Activated T-cell treated with anti-CD3 and anti-CD28 coated beads for 4 hours (primary cell): ENCODE measurements at places on chromosomes 1 and 21.

DNA sequence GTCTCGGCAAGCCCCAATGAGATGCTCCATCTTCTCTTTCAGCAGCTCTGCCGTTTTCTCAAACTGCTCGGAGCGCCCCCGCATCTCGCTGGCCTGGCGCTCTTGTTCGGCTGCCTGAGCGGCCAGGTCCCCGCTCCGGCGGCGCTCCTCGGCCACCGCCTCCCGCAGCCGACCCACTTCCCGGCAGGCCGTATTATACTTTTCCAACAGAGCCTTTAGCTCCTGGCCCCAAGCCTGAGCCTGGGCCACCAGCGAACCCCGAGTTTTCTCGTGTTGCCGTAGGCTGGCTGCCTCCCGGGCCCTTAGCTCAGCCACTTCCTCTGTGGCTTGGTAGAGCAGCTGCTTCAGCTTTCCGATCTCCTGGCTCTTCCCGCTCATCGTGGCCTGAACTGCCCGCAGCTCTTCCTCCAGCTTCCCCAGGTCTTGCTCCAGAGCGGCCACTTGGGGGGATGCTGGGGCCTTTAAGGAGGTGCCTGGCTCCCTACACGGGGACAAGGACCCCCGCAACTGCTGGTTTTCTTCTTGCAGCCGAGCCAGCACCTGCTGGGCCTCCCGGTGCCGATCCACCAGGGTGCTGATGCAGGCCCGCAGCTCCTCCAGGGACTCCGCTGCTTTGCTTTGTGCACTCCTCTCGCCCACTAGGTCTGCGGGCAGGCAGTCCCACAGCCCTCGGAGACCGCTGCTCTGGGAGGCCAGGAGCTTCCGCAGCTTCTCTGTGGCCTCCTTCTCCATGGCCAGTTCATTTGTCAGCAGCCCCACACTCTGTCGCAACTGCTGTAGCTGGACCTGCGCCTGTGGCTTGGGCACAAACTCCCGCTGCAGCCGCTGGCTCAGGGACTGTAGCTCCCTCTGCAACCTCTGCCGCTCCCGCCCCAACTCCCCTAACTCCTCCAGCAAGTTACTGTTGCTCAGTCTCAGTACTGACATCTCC lies 13.4 kb upstream of the PIAS3 start:
- DNase-seq = peak; percentile 7

- DNase-seq = no peak
These were observed 6.7 kb downstream of the OR2T11 start for GRCh38 chr1:248627971-248628844.

- no peak for DNase-seq
These were observed 9.2 kb upstream of the RXRG start for GRCh38 chr1:165454091-165454610.

DNA sequence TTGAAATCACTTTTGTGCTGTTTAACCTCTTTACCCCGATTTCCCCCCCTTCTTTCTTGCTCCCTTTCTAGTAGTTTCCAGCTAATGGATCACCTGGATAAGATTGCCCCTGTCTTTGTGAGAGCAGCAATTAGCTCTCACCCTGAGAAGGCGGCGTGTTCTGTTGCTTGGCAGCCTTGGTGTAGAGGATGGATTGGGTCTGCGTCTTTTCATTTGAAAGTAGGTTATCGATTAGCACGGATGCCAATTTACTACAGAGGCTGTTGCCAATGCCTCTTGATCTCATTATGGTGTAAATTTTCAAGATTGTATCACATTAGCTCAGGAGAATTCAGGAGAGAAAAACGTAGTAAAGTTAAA lies 26.4 kb downstream of the KIF26B start:
- no peak for DNase-seq

DNA sequence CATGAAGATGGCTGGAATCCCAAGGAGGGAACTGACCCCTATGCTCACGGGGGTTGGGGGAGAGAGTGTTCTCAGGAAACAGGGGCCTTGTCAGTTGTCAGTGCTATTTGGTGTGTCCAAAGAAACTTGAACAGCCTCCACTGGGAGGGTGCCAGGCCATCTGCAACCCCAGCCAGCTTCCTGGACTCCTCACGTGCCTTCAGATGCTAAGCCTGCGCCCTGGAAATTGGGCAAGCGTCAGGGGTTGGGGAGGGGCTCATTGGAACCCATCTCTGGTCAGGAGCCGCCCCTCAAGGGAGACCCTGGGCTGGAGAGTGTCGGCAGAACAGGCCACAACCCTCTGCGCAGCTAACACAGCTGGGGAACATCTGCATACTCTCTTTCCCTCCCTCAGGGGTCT lies 13.1 kb upstream of the LHX4 start:
- DNase-seq = no peak

GRCh38 chr1:11860587-11860986 lies 1.8 kb upstream of the NPPB start:
- no peak for DNase-seq

- no peak for DNase-seq
These were observed 10.7 kb downstream of the SPATC1L start for GRCh38 chr21:46173573-46173972.

DNA sequence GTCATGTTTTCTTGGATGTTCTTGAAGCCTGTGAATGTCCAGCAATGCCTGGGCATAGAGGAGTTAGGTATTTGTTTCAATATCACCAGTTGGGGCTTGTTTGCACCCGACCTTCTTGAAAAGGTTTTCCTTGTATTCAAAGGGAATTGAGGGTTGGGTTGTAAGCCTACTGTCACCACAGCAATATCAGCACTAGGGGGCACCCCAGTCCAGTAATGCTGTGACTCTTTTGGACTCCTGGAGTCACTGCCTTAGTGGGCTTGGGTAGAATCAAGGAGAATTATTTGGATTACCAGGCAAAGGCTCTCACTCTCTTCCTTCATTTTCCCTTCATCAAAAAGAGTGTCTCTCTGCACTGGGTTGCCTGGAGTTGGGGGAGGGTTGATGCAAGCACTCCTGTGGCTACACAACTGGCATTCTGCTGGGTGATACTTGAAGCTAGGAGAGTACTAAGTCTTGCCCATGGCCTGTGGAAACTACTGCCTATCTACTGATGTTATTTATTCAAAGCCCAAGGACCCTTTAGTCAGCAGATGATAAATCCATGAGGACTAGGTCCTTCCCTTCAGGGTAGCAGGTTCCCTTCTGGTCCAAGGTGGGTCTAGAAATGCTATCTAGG lies 34.5 kb downstream of the OR10R2 start:
- peak; percentile 19 for DNase-seq

DNA sequence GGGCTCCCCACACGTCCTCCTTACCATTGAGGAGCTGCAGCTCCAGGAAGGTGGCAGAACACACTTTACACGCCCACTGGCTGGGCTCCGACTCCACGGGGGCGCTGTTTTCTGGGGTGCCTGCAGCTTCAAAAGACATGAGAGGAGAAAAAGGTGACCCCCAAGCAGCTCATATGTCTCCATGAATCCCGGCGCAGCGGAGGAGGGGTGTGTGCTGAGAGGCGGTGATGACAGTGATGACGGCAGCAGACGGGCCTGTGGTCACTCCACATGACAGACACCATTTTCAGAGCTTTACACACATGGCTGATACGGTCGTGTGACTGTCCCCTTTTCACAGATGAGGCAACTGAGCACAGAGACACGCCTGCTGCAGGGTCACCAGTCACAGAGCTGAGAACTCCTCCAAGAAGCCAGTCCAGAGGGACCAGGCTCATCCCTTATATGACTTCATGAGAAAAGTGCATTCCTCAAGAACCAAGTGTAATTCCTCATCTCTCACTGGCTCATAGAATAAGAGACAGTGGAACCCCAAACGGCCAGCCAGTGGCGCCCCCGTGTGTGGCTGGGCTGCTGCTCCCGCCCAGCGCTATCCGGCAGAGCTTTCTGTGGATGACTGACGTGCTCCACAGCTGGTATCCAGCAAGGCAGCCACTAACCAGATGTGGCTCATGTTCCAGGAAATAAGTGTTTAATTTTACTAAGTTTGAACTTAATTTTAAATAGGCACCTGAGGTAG lies 31.9 kb downstream of the PRDM15 start:
- DNase-seq = no peak

DNA sequence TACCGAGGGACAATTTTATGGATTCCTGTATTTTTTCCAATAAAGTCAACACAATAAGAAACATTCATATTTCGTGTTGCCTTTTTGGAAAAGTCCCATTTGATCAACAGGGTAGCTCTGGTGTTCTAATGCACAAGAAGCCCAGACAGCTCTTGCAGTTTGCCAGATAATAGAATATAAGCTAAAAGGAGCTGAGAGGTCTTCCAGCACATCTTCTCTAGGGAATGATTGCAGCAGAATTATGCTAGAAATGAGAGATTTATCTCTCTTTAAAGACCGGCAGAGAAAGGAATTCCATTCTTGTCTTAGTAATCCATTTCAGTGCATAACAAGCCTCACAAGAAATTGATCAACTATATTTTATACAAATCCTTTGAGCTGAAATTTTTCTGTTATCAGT lies 25.0 kb upstream of the DDX59 start:
- DNase-seq = no peak

GRCh38 chr21:44929242-44929798 lies 8.6 kb upstream of the ITGB2 start:
- no peak for DNase-seq

- no peak for DNase-seq
These were observed 83.9 kb downstream of the PCNX2 start for GRCh38 chr1:233211595-233211994.

- DNase-seq = no peak
These were observed 13.6 kb downstream of the ZYG11B start for GRCh38 chr1:52739699-52740467.

DNA sequence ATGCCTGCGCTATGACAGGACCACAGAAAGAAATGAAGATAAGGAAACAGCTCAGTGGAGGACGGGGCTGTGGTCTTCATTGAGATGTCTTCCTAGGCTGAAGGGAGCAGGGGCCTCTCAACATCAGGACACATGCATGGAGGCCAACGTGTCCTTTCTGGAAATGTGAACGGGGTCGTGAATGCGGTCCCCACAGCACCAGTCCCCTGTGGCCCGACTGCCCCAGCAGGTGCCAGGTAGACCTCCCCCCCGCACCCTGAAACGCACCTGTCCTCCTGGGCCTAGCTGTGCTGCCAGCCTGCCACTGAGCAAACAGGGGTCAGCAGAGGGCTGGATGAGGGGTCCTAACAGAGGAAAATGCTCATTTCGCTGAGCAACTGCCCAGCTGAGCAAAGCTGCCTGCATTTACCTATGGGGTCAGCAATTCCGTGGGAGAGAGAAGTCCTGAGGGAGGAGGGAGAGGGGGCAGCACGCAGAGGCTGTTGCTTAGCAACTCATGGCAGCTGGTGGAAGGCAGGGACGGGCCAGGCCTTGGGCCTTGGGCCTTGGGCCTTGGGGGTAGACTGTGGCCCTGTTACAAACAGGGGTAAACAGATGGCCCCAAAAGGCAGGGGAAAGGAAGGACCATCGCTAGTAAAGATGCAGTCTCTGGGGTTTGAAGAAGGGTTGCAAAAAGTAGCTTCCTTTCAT lies 77.4 kb downstream of the NPHP4 start:
- DNase-seq = no peak

DNA sequence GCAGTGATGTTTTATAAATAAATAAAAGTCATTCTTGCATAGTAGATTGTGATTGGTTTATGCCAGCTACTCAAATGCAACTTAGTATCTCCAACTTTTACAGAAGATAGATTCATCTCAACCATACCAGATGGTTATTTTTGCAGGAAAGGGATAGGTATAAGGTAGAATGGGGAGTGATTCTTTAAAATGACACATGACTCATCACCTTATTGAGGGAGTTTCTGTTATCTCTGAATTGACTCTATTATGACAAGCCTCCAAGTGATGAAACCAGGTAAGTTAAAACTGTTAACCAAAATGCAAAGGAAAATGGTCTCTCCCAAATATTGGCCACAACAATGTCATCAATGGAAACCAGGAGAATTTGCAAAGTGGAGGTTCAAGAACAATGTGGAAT lies 54.5 kb downstream of the PTPRC start:
- no peak for DNase-seq

GRCh38 chr1:230031131-230031530 lies 35.9 kb upstream of the GALNT2 start:
- DNase-seq = no peak

DNA sequence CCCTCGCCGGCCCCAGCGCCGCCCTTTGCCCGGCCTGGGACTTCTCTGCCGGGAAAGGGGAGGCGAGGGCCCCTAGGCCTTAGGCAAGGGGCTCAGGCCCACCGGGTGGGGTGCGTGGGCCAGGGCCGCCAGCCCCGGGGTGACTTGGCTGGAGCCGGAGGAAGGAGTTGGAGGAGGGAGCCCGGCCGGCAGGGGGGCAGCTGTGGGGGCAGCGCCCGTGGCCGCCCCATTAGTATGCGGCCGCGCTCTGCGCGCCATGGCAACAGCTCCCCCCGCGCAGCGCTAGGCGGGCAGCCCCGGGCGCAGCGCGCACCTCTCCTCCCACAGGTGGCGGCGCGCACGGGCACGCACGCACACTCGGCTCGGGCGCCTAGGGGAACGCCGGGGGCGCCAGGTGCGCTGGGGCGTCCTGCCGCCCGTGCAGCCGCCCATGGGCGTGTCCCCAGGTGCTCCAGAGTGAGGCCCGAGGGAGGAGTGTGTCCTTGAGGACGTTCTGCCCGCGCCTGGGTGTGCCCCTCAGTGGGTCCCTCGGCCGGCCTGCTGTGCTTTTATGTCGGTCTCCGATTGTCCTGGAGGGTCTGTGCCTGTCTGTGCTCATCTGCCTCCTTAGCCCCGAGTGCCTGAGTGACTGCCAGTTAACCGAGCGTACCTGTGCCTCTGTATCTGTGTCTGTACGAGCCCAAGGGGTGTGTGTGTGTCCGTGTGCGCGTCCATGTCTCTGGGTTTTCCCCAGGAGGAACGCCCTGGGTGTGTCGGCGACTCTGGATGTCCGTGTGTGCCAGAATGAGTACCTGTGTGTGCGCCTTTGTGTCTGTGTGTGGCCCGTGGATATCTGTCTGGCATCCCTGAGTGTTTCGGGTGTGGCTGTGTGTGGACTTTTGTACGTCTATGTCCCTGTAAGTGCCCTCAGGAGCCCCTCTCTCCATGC lies 38.2 kb upstream of the WASF2 start:
- peak; percentile 33 for DNase-seq

DNA sequence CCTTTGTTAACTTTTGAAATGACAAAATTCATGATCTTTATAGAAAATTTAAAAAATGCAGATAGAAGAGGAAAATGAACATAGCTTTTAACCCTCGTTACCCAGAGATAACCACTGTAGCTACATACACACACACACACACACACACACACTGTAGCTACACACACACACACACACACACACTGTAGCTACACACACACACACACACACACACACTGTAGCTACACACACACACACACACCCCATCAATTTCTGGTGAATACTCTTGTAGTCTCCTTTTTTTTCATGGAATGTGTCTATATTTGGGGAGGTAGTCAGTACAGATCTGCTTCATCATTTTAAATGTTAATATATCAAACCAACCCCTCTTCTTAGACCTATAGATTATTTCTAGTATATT lies 58.5 kb downstream of the SH3BGR start:
- no peak for DNase-seq
